ENCODE measurements at places on chromosomes 2 and 18.

DNA sequence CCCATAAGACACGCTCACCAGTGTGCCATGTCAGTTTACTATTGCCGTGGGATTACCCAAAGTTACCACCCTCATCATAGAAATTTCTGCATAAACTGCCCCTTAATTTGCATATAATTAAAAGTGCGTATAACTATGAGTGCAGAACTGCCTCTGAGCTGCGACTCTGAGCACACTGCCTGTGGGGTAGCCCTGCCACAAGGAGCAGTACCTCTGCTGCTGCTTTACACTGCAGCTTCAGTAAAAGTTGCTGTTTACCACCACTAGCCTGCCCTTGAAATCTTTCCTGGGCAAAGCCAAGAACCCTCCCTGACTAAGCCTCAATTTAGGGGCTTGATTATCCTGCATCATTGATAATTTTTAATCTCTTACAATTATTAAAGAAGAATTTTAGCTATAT is 213.9 kb upstream of the MAP2 start:
- no peak for DNase-seq

DNA sequence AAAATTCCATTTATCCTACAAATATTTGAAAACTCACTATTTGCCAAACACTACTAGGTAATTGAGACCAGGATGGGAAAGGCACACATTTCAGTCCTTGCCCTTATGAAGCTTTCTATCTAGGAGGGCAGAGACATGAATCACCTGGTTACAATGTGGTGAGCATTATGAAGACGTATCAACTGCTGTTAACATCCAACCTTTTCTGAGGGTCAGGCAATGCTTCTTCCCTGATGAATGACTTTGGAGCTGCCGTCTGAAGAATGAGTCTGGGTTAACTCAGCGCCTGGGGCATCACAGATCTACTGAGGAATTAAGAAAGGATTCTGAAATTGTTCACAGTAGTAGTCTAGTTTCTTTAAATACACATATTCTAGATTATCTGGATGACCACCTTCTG is 62.1 kb upstream of the NOSTRIN start:
- no peak for DNase-seq

- DNase-seq: no peak
These were observed 359.1 kb downstream of the ALK start for GRCh38 chr2:29562319-29562718.

DNA sequence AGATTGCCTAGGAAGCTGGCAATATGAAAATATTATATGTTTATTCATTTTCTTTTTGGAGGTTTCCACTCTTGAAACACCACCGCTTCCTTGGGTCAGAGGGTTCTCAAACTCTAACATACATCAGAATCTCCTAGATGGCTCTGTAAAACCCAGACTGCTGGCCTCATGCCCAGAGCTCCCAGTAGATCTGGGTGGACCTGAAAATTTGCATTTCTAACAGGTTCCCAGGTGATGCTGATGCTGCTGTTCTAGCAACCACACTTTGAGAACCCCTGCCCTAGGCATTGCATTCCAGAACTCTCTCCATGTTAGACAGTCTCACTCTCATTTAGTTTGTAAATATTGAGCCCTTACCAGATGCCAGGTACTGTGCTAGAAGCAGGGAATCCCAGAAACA is 139.4 kb downstream of the FAM210A start:
- DNase-seq: no peak

DNA sequence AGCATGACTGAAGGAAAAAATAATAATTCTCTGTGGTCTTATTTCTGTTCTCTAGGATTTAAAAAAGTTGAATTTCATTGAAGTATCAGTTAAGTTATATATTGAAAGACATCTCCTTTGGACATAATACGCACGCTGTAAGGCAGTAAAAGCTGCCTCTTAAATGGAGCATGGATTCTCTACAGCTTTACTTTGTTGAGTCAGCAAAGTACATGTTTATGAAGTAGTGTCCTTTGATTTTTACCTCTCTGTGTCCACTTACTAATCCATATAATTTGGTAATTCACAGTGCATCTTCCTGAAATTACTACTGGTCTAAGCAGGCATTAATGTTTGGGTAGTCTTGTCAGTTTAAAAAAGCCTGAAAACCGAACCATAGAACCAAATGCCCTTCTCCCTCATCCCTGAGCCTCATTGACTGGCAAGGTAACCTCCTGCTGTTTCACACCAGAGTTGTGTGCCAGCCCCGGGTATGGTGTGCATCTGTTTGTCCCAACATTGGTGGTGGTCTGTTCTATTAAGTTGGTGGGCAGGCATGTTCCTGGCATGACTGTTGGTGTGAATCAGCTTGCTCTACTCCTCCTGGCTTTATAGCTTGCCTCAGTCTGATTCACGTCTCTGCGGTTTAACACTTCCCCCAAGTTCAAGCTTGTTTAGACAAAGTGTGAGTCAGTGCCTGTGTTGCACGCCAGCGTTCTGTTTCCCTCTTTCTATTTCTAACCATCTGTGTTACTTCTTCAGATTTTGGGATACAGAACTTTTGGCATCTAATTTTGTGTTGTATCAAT is 71.0 kb upstream of the ITM2C start:
- DNase-seq: peak; percentile 16

Data from forelimb muscle (tissue), 1 donor.